ENCODE measurements at places on chromosomes 3 and 15. TPM values are rescaled to one million over a fixed set of nuclear protein-coding genes. Genes with fewer than 3 reads are reported as not detected.

DNA sequence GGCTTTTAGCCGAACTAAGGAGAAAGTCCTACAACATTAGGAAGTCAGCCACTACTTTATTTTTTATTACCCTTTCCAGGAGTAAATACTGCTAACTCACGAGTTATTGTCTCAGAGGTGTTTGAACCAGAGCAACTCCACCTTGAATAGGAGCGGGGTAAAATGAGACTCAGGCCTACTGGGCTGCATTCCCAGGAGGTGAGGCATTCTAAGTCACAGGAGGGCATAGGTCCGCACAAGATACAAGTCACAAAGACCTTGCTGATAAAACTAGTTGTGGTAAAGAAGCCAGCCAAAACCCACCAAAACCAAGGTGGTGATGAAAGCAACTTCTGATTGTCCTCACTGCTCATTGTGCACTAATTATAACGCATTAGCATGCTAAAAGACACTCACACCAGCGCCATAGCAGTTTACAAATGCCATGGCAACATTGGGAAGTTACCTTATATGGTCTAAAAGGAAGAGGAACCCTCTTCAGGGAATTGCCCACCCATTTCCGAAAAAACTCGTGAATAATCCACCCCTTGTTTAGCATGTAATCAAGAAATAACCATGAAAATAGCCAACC lies 555.9 kb downstream of the IGSF11 start:
- no peak overlapping the region for H3K4me3 ChIP-seq
- no peak overlapping the region for H3K27ac ChIP-seq
- no peaks in the 10 kb centered on the region for H3K27me3 ChIP-seq
- no peak for DNase-seq
- no peaks in the 10 kb centered on the region for H3K36me3 ChIP-seq

DNA sequence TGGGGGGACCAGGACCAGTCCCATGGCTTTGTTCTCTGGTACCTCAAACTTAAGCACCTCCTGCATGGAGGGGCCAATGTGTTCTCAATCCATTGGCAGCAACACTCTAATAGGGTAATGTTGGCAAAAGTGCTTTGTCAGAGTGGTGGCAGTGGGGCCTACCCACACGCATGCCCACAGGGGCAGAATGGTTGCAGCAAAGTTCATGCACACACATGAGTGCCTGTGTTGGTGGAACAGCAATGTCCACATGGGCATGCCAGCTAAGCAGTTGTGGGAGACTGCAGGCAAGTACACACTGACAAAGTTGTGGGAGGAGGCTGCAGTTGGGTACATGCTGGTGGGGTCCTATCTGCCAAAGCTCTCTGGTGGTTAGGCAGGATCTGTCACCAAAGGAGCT lies 645.2 kb downstream of the ZNF385D start:
- H3K4me1 ChIP-seq = no peaks in the 10 kb centered on the region
- H3K36me3 ChIP-seq = no peaks in the 10 kb centered on the region
- H3K27me3 ChIP-seq = no peaks in the 10 kb centered on the region
- H3K4me3 ChIP-seq = no peak overlapping the region
- no peak for DNase-seq
- no peak overlapping the region for H3K27ac ChIP-seq

DNA sequence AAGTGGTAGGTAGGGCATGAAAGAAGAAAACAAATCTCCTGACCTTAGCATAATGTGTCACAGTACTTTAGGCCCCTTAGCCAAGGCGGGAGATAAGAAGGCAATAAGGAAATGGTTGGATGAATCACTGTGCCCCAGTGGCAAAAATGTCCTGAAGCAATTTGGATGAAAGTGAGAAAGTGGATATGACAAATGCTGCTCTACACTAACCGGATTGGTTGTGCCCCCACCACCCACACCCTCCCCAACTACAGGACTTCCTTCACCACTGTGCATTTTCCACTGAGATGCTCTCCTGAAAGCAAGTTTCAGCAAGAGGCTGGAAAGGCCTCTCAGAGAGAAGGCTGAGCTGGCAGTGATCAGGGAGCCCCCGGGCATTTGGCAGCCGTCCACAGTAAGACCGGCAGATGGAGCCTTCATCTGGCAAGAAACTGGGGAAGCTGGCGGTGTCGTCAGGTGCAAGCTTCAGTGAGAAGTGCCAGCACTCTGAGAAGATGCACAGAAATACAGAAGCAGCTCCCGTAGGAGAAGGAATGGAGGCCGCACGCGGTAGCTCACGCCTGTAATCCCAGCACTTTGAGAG lies 63.8 kb downstream of the ATP1B3 start:
- H3K36me3 ChIP-seq = no peaks in the 10 kb centered on the region
- no peak for DNase-seq

Gene DNAH12
- total RNA-seq = 0.05 TPM

DNA sequence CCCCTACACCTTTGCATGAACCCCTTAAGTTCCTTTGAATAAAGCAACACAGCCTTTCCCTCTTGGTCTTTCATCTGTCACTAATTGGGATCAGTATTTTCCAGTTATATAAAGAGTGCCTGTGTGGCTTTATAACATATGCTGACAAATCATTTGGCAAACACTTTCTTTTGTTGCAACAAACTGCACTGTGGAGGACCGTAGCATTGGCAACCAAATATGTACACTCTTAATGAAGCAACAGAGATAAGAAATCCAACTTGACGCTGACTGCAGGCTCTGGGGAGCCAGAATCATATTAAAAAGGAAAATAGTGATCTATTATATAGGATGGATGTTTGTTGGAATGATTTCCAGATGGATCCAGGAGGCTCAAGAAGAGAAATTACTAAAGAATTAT lies 120.1 kb upstream of the PRICKLE2 start:
- DNase-seq = no peak
- no peaks in the 10 kb centered on the region for H3K36me3 ChIP-seq
- H3K4me1 ChIP-seq = no peaks in the 10 kb centered on the region
- no peak overlapping the region for H3K4me3 ChIP-seq
- H3K27me3 ChIP-seq = no peaks in the 10 kb centered on the region
- no peak overlapping the region for H3K27ac ChIP-seq

- H3K4me3 ChIP-seq = peak within 1 kb of the TSS; percentile 74
- no peaks in the 10 kb centered on the region for H3K4me1 ChIP-seq
- peak; percentile 66 for DNase-seq
- peaks cover 4% of the 10 kb centered on the region for H3K27me3 ChIP-seq
- H3K36me3 ChIP-seq = no peaks in the 10 kb centered on the region
- no peak within 1 kb of the TSS for H3K27ac ChIP-seq
Measured at GRCh38 chr3:42979044-42979972, at the start of gene GASK1A. GASK1A (plus strand) TSS chr3:42979311; CDS start chr3:42979643, 332 bp downstream.

Gene ITIH1
- not detected for total RNA-seq

GRCh38 chr3:169112153-169112892 lies 551.2 kb downstream of the MECOM start:
- H3K36me3 ChIP-seq = no peaks in the 10 kb centered on the region
- no peak for DNase-seq
- no peak overlapping the region for H3K4me3 ChIP-seq
- H3K27me3 ChIP-seq = no peaks in the 10 kb centered on the region
- H3K4me1 ChIP-seq = no peaks in the 10 kb centered on the region

GRCh38 chr3:47877290-47877689 lies 74.4 kb downstream of the DHX30 start:
- H3K4me1 ChIP-seq = peaks cover 8% of the 10 kb centered on the region
- DNase-seq = no peak
- H3K4me3 ChIP-seq = no peak overlapping the region
- H3K36me3 ChIP-seq = peaks cover 80% of the 10 kb centered on the region
- H3K27ac ChIP-seq = peak overlapping the region; percentile 4
- H3K27me3 ChIP-seq = no peaks in the 10 kb centered on the region

Gene SH3GL3
- not detected for total RNA-seq

Gene TMOD2
- 2.1 TPM for total RNA-seq

Gene MYEF2
- total RNA-seq = 1.3 TPM

DNA sequence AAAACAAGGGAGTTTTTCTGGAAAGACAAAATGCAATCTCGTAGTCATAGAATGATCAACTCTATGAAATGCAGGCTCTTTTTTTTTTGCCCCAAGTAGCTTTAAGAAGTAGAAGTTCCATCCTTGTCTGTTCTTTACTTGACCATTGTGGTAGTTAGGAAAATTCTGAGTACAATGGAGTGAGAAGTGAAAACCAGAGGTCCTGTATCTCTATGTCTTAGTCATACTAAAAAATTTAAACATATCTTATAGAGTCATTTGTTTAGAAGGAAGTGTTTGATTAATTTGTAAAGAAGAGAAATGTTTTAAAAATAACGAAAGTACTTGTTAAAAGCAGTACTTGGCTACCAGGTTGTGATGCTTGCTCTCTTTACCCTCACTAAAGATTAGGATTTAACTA lies 52.4 kb downstream of the PRKCI start:
- no peaks in the 10 kb centered on the region for H3K4me1 ChIP-seq
- H3K27ac ChIP-seq = no peak overlapping the region
- no peaks in the 10 kb centered on the region for H3K27me3 ChIP-seq
- no peak overlapping the region for H3K4me3 ChIP-seq
- H3K36me3 ChIP-seq = peaks cover 4% of the 10 kb centered on the region

- H3K4me1 ChIP-seq = no peaks in the 10 kb centered on the region
- no peaks in the 10 kb centered on the region for H3K36me3 ChIP-seq
- no peaks in the 10 kb centered on the region for H3K27me3 ChIP-seq
- H3K4me3 ChIP-seq = no peak overlapping the region
- no peak for DNase-seq
- H3K27ac ChIP-seq = no peak overlapping the region
Measured at GRCh38 chr3:157522648-157523047, 19.4 kb upstream of the VEPH1 start.

GRCh38 chr3:9194509-9195184 lies 54.8 kb downstream of the SRGAP3 start:
- no peak for DNase-seq
- no peak overlapping the region for H3K27ac ChIP-seq
- no peaks in the 10 kb centered on the region for H3K27me3 ChIP-seq

- no peak for DNase-seq
- H3K4me3 ChIP-seq = no peak overlapping the region
- H3K36me3 ChIP-seq = no peaks in the 10 kb centered on the region
Measured at GRCh38 chr15:72792431-72792830, 8.9 kb upstream of the ADPGK start.

DNA sequence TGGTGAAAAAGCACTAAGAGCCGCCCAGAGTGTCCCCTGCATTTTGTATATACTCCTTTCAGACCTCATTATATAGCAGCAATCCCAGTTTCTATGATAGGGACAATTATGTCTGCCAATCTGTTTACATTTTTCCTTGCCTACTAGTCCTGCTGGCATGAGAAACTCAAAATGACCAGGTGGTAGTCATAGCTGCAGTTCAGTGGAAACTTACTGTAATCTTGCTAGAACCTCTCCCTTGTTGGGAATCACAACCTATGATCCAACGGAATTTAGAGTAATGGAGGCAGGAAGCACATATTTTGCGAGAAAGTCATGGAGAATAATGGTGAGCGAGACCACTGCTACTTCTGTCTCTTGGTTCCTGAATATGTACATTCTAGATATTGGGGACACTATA lies 28.6 kb upstream of the MINAR1 start:
- no peaks in the 10 kb centered on the region for H3K36me3 ChIP-seq
- no peak overlapping the region for H3K4me3 ChIP-seq
- no peak overlapping the region for H3K27ac ChIP-seq
- no peaks in the 10 kb centered on the region for H3K4me1 ChIP-seq

GRCh38 chr15:76809412-76810103 lies 95.6 kb downstream of the SCAPER start:
- H3K27me3 ChIP-seq = no peaks in the 10 kb centered on the region
- H3K36me3 ChIP-seq = no peaks in the 10 kb centered on the region
- H3K4me3 ChIP-seq = no peak overlapping the region
- H3K4me1 ChIP-seq = no peaks in the 10 kb centered on the region
- DNase-seq = no peak

Gene WDR72
- not detected for total RNA-seq

Data from psoas muscle (tissue), 8 donors.